ENCODE measurements at places on chromosomes 2 and 18.

DNA sequence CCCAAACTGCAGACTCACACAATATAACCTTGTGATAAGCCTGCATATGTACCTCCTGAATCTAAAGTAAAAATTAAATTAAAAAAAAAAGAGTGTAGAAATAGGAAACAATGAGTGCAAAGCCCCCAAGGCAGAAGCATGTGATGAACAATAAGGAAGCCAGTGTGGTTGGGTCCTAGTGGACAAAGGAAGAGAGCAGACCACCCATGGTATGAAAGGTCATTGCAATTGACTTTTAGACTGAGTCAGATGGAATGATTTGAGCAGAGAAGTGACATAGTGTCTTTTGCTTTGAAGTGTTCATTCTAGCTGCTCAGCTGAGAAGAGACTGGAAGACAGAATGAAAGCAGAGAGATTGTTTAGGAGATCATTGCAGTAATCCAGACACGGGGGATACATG, 417.1 kb downstream of the RAD51AP2 start:
- DNase-seq: no peak

- DNase-seq: no peak
Measured at GRCh38 chr2:238351315-238351714, 31.0 kb downstream of the TRAF3IP1 start.

GRCh38 chr2:37201208-37201607, 4.9 kb downstream of the CEBPZOS start:
- DNase-seq: no peak

DNA sequence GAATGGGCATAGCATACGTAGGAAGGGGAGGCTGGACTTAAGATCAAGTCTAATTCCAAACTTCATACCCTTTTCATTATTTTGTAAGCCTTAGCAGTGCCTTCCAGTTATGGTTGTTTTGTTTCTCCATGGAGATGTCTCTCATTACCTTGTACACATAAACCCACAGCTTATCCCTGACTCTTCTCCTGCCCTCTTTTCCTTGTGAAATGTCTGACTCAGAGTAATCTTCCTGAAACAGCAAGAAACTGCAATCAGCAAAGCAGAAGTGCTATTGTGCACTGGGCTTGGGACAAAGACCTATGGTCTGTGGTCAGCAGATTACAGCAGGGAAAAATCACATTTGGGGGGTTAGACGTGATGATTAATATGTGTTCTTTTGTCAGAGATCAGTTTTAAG, 176.7 kb downstream of the IKZF2 start:
- no peak for DNase-seq

DNA sequence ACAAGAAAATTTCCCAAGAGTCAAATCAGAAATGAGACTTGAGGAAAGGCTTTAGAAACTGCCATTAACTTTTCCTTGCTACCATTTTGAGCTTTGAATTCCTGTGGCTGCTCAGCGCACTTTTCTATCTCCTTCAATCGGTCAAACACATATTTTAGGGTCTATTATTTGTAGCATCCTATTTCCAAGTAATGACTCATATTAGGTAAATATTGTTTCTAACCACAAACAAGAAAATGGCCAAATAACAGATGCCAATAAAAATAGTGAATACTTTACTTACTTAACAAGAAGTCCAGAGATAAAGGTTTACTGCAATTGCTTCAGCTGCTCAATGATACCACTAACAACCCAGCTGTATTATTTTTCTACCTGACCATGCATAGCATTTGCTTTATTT, 29.7 kb upstream of the CCDC178 start:
- DNase-seq: no peak

DNA sequence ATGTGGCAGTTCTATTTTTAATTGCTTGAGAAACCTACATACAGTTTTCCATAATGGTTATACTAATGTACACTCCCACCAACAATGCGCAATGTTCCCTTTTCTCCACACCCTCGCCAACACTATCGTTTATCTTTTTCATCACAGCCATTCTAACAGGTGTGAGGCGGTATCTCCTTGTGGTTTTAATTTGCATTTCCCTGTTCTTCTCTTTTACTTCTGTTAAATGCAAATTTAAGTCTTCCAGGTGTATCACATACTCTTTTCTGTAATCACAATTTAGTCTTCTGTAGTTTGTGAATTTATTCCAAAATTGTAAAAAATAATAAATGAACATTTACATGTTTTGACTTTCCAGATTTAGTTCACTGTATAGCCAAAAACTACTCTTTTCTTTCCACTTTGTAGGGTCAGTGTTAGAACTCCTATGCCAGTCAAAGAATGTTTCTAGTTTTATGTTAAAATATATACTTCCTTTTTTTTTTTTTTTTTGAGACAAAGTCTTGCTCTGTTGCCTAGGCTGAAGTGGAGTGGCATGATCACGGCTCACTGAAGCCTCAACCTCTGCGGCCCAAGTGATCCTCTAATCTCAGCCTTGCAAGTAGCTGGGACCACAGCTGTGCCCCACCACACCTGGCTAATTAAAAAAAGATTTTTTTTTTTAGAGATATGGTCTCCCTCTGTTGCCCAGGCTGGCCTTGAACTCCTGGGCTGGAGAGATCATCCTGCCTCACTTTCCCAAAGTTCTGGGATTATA, 15.4 kb upstream of the ACYP2 start:
- no peak for DNase-seq

DNA sequence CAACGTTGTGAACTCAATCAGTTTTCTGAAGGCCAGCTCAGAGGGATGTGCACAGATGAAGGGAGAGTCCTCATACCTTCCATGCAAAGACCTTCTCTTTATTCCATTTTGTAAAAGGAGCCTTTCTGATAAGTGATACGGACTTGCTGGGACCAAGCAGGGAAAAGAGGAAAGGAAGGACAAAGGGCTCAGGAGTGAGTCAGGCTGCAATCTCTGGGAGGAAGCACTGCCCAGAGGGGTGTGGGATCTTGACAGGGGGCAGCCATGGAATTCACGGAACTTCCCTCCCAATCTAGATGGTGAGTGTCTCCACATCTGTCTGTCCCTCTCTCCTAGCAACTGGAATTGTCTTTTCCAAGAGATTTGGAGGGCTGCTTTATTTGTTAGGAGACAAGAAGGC, 281.4 kb upstream of the CELF4 start:
- no peak for DNase-seq

All from hypothalamus (tissue), 51 donors.